GM04503 (cell line): ENCODE measurements at places on chromosomes 11 and 22.
A peak's percentile ranks its signal among the peaks of the same experiment; 100 is the strongest.

- no peak for DNase-seq
These were observed 17.8 kb downstream of the SCUBE2 start for GRCh38 chr11:9073466-9074225.

GRCh38 chr11:101482556-101483124, 101.2 kb downstream of the TRPC6 start:
- no peak for DNase-seq

DNA sequence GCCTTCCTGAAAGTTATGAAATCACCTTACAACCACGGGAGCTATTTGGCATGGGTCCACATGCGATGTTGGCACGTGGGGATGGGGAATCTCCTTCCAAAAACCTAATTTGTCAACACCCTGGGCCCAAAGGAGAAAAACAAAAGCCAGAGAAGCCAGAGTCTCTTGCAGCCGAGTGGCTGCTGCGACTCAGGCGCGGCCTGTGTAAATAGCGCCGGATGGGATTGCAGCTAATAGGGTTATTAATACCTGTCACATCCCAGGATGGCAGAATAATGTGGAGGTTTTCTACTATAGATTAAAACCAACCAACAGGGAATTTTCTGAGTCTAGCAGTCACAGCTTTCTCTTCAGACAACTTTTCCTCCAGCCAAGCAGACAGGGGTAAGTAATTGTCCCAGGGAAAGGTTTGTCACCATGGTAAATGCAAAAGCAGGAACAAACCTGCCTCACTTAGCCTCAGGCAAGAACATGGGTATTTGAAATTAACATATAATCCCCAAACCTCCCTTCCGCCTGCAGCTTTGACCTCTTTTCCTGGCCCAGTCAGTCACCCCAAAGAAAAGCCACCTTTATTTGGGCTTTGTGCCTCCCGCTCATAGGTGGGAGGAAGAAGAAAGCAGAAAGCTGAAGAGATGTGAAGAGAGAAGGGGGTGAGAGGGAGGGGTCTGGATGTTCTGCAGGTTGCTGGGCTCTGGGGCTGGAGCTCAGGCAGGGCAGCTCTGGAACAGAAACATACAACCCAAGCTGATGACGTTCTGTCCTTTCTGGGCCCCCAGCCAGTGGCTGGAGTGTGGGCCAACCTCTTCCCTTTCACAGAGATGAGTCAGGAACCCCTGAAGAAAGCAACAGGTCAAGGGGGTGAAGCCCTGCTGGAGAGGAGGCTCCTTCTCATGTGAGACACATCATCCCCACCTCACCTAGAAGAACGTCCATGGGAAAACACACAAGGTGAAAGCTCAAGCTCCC, 376.5 kb downstream of the NXPE2 start:
- DNase-seq = no peak

- no peak for DNase-seq
These were observed 1309.4 kb downstream of the TBC1D22A start for GRCh38 chr22:48071828-48072227.

GRCh38 chr11:129610545-129610944, 205.1 kb upstream of the TMEM45B start:
- no peak for DNase-seq

GRCh38 chr22:44576311-44577260, 78.6 kb upstream of the RTL6 start:
- DNase-seq = no peak

GRCh38 chr11:24239930-24240329, 256.9 kb upstream of the LUZP2 start:
- no peak for DNase-seq

DNA sequence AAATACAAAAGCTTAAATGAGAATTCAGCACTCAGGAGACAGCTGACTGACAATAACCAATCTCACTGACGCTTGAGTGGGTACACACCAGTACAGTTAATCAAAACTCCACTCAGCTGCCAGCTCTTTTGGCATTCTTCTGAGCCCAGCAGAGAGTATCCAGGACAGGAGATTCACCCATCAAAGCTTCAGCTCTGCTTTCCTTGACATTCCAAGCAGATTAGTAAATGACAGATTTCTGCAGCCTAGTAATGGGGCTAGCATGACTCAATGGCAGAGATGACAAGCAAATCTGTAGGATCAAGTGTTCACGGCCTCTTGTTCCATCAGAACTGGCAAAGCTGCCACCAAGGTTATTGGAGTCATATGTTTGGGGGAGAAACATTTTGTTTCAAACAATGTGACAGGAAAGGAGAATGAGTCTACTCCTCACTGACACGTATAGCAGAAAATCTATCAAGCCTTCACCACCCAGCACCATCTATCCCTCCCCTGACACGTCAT, 420.0 kb downstream of the DYNC2H1 start:
- peak; percentile 85 for DNase-seq

GRCh38 chr22:31098632-31099110, 8.7 kb downstream of the SELENOM start:
- DNase-seq = no peak

DNA sequence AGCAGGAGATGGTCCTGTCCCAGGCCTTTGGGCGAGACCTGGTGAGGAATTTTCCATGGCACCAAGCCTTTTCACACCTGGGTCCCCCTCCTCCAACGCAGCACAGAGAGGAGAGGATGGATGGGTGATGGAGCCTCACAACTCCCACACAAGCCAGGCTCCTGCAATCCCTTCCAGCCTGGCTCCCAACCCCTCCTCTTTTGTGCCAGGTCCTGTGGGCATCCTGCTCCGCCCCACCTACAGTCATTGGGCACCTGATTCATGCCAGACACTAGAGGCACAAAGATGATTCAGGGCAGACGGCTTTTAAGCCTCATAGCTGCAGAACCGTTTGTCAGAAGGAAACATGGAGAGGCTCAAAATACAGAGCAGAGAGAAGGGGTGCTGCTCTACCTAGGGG, 16.1 kb upstream of the MYRF start:
- DNase-seq = no peak

DNA sequence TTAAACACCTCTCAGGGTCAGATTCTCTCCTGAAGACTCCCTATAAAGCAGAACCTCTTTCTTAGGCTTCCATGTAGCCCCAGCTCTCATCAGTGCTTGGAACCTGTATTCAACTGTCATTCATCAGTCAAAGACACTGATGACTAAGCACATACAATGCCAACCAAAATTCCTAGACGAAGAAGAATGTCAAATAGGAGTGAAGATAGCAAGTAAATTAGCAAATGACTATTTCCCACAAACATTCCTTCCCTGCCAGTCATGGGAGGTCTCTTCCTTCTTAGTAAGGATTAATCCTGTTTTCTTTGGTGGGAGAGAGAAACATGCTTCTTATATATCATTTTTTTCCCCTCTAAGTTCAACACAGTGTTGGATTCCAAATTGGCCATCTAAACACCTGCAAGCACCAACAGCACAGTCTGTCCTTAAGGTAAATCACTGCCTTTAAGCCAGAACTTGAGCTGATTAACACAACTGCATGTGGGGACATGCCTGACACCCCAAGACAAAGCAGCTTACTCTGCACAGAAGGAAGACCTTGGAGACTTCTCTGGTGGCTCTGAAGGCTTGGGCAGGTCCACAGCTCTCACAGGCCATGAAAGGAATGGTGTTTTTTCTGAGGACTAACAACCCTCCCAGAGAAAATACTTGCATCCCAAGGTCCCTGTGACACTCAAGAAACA, 47.5 kb upstream of the ME3 start:
- DNase-seq = peak; percentile 80

- DNase-seq = peak; percentile 42
These were observed 31.6 kb upstream of the JAM3 start for GRCh38 chr11:134037046-134037908.
